GM12892 (cell line): ENCODE measurements at places on chromosomes 5 and 9.

GRCh38 chr5:143318270-143318669 lies 85.2 kb downstream of the NR3C1 start:
- no peak for DNase-seq

DNA sequence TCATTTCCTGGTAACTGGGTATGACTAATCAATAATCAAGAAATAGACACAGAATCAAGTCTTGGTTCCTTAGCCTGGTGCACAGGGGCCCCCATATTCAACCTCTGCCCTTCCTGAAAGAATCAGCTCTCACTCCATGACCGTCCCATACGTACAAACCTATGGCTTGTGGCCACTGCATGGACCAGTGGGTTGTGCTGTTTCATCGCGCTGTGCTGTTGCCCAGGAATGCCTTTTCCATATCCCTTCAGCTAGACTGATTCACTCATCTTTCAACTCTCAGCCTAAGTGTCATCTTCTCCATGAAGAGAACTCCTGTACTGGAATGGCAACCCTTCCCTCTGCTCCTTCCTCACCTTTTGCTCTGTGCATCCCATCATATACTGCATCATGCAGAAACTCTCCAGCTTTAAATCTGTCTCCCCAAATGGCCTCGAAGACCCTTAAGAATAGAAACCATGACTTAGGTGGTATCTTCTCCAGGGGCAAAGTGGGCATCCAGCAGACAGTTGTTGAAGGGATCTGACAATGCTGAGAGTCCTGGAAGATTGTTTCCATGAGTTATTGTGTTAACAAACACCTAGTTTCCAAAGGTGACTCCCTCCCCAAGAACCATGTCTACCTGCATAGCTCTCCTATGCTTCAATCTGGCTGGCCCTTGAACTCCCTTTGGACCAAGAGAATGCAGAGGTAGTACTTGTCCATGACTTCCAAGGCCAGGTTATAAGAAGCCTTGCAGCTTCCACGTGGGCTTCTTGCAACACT lies 180.8 kb downstream of the ACTL7B start:
- DNase-seq: no peak

- no peak for DNase-seq
Measured at GRCh38 chr5:32713361-32713769, 2.2 kb downstream of the NPR3 start.

- DNase-seq: no peak
Measured at GRCh38 chr5:150440948-150441812, 8.4 kb downstream of the RPS14 start.

DNA sequence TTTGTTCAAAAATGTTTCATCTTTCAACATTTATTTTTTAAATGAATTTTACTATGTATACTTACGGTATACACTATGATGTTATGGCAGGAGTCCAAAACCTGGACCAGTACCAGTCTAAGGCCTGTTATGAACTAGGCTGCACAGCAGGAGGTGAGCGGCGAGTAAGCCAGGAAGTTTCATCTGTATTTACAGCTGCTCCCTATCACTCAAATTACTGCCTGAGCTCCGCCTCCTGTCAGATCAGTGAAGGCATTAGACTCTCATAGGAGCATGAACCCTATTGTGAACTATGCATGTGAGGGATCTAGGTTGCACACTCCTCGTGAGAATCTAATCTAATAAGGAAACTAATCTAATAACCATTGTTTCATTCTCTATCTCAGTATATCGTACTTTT lies 715.5 kb upstream of the PTPRD start:
- no peak for DNase-seq

DNA sequence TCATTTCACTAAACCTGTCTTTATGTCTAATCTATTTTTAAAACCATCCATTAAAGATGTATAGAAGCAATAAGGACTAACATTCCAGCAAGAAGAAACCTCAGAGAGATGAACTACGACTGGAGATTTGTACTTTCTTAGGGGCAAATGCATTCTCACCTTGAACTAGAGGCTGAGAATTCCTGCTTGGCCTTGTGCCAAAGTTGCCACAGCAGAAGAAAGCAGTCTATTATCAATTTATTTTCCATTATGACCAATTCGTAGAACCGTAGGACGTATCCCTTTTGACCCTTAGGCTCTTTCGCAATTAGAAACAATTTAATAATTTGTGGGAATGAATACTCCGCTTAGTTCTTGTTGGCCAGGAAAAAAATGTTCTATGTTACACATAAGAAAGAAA lies 1647.4 kb upstream of the CDH9 start:
- DNase-seq: no peak

DNA sequence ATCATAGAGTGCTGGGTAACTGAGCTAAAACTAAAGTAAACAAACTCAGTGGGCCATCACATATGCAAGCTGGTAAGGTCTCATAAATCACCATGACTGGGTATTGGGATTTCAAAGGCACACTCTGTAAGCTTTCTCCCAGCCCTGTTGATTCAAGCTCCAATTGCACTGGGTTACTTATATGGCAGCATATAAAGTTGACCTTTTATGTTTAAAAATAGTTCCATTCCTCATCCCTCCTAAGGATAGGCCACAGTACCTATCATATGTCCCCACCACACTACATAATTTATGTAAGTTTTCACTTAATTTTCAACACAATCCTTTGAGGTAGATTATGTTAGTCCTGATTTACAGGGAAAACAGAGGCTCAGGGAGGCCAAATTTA lies 438.4 kb downstream of the RAB3C start:
- no peak for DNase-seq

- no peak for DNase-seq
Measured at GRCh38 chr5:73370640-73371583, 77.7 kb downstream of the FOXD1 start.
